Activated CD4-positive, alpha-beta T cell treated with anti-CD3 and anti-CD28 coated beads, Interleukin-2, amount 50 U/mL, for 48 hours (primary cell): ENCODE measurements at places on chromosomes 5 and 9.

DNA sequence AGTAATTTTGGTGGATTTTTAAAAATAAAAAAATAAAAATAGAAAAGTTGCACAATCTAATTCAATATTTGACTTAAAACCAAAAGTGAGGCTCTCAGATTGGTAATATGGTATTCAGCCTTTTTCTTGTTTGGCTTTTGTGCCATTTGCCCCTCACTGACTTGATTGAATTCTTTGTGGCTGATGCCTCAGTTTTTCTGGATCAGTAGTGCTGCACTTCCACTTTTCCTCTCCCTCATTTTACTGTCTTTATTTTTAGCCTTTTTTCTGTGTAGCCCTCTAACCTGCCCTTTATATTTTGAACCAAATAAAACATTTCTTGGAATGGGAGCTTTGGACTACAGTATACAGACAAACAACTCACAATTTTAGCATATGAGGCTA is 3.8 kb upstream of the MSMP start:
- DNase-seq = no peak

GRCh38 chr9:131885144-131885609 is 145.3 kb upstream of the RAPGEF1 start:
- no peak for DNase-seq

DNA sequence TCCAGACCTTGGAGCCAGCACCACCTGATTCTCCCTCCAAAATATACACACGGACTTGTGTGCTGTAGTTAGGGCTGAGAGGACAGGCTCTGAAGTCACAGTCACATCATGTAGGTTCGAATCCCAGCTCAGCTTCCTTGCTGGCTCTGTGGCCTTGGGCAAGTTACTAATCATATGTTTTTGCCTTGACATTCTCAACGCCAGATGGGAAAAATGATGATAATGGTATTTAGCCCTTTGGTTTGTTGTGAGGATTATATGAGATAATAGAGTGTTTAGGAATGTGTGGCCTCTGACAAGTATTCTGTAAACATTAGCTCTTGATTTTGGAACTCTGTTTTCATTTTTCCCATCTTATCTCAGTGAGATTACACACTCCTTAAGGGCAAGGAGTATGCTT is 72.5 kb downstream of the PLAC8L1 start:
- DNase-seq = no peak

- no peak for DNase-seq
These were observed 71.9 kb downstream of the DAPK1 start for GRCh38 chr9:87569518-87569917.

- DNase-seq = no peak
These were observed 247.2 kb downstream of the KIF4B start for GRCh38 chr5:155260798-155261197.

GRCh38 chr5:88792144-88792840 is 90.7 kb downstream of the MEF2C start:
- no peak for DNase-seq

- DNase-seq = no peak
These were observed 46.8 kb downstream of the CYSTM1 start for GRCh38 chr5:140221697-140222223.

- DNase-seq = no peak
These were observed 13.6 kb upstream of the GM2A start for GRCh38 chr5:151239237-151239861.

DNA sequence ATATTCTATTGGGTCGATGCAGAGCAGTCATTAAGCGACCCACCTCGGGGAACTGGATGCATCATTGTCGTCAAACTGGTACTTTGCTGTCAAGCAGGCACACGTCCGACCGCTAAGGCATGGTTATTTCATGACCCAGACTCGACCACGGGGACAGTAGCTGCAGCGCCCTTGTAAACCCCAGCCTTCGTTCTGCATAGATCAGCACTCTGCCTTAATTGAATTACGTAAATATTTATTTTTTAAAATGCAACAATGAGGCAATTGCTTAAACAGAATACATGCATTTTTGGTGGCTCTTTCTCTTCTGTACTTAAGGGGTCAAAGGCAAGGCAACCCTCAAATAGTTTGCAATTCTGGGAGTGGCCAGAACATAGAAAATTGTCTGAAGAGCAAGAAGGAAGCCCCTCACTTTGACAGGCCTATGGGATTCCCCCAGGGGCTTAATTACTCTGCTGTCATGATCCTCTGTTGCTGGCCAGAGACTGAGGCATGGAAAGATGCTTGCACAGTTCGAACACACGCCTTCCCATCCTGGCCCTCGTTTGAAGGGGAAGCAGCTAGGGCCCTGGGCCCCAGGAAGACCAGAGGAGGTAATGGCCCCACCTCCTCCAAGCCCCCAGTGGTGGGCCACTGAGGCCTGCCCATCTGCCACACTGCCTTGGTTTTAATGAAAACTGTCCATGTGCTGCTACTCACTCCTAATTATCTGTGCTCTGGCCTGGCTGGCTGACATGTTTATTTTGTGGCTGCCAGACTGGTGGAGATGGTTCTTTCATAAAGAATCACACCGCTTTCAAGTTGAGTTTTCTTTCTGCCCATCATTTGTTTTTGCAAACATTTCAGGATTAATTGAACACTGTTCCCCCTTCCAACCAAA is 169.7 kb upstream of the MAST4 start:
- no peak for DNase-seq

GRCh38 chr9:95058795-95059386 is 258.6 kb downstream of the FANCC start:
- DNase-seq = no peak

DNA sequence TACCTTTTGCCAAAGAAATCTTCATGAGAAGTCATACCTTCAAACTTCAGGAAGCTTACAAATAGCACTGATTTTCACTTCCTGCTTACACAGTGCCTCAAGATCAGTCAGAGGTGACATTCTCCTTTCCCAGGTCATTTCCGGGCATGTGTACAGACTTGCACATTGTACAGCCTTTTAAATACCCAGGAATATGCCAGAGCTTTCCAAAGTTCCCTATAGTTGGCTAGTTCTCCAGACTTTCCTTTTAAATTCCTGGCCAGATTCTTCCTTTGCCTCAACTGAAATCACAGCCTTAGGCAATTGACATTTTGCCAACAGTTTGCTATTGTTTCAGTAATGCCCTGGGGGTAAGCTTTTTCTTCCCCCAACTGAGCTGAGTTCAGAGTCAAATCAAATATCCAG is 47.2 kb downstream of the RFX3 start:
- DNase-seq = no peak

DNA sequence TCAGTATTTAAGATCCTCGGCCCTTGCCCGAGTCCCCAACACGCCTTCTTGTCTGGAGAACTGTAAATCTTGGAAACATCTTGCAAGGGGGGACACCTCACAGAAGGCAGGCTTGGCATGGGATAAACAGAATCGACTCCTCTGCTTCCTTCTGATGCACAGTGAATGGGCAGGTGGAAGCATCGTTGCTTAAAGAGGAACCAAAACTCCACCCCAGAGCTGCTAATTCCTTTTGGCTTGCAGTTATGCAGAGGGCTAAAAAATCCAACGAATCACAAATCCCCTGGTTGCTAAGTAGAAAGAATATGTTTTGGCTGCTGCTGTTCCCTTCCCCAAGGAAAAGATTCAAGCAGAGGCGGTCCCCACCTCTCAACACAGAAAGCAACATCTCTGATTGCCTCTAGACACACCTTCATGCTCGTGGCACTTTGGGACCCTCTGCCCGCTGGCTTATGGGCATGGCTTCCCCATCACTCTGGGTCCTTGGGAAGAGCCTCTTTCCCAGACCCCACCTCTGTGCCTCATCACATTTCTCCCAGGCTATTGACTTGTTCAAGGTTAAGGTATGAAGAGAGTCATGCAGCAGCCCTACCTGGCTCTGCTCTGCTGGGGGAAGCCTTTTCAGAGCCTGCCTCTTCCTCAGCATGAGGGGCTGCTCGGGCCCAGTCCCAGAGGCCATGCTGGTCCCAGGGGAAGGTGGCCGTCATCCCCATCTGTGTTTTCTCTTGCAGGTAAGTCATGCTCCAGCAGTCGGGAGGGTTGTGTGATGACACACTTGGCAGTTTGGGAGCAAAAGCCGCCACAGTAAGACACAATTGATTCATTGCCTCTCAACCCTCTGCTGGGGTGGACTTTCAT is 137.1 kb downstream of the KCNIP1 start:
- DNase-seq = no peak

DNA sequence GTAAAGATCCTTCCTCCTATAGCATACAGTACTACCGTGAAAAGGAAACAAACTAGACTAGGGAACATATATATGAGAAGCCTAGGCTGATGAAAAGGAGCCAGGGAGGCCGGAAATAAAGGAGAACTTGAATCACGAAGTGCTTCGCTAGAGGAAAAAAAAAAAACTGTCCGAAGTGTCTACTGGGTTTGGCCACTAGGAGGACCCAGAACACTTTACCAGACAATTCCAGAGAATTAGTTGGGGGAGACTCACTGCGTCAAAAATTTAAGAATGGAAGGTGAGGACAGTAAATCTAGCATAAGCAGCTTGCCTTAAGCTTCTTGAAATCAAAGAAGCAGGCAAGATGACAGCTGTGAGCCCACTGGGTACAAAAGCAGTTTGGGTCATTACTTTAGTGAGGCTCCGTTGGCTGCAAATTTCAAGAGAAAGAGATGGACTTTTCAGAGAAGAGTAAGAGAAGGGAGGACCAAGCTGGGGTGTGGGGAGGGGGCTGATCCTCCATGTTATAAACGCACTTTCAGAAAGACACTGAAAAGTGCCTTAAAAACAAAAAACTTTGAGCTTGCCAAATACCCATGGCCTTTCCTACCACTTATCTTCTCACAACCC is 47.4 kb downstream of the P4HA2 start:
- no peak for DNase-seq

GRCh38 chr5:35678661-35679060 is 61.0 kb downstream of the SPEF2 start:
- no peak for DNase-seq

DNA sequence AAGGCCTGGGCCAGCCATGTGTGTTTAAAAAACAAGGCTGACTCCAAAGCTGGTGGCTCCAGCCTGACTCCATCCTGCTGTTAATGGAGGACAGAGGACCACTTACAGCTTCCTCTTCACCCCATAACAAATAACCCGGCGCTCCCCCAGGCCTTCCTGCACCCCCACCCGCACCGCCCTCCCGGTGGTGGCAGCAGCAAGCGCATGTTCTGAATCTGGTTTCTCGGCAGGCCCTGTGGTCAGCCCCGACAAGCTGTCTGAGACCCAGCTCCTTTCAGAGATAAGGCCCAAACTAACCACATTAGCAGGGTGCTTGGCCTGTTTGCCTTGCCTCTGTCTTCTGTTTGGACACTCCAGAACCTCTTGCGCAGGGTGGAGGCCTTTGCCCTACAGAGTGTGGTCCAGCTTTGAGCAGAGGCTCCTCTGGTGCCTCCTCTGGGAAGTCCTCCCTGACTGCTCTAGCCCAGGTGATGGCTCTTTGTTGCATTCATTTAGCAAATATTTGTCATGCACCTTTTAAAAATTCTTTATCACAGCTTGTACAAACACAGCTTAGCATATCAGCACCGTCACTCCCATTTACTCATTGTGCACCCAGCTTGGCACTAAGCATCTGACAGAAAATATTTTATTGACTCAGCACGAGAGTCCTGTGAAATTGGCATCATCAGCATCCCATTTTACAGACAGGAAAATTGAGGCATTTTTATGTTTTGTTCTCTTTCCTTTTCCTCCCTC is 78.4 kb downstream of the NDFIP1 start:
- no peak for DNase-seq

DNA sequence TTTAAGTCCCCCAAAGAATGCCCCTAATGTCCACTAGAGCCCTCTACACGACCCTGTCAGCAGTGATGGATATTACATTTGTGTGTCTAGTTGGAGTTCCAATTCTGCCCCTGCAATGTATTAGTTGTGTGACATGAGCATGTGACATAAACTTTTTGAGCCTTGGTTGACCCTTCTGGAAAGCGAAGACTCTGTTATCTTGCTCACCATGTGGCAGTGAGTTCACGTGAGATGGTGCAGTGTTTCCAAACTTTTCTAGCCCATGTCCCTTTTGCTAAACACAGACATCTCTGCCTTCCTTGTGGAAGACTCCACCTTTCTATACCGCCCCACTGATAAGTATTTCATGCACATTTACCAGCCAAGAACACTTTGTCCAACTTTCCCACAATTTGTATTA is 87.0 kb upstream of the BOD1 start:
- no peak for DNase-seq

GRCh38 chr5:164998142-164998541 is 1492.7 kb downstream of the MAT2B start:
- no peak for DNase-seq
